ENCODE measurements at places on chromosomes 1 and 21.
A peak's percentile ranks its signal among the peaks of the same experiment; 100 is the strongest.

DNA sequence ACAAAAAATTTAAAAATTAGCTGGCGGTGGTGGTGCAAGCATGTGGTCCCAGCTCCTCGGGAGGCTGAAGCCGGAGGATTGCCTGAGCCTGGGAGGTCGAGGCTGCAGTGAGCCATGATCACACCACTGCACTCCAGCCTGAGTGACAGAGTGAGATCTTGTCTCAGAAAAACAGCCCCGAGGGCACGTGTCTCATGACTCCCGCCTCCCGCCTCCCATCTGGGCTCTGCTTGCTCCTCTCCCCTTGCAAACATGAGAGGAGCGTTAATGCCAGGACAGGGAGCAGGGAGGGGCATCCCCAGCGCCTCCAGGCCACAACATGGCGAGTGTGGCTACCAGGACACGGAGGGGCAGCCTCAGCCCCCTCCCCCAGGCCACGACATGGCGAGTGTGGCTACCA is 28.3 kb downstream of the FAAP20 start:
- DNase-seq: no peak

GRCh38 chr1:229871078-229871676 is 195.9 kb upstream of the GALNT2 start:
- DNase-seq: no peak

DNA sequence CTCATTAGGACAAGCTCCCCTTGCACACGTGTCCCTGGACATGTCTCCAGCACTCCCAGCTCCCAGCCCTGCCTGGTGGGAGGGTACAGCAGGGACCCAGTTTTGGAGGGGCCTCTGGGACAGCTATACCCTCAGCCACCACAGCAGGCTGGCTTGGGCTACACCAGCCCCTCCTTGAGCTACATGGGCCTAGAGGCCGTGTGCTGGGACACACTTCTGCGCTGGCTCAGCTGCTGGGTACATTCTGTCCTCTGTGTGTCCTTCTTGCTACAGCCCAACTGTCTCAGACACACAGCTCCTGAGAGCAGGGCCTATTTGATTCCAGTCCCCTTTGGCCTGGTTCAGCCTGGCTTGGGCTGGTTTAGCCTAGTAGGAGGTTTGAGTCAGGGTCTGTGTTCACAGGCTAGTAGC is 26.7 kb downstream of the DMAP1 start:
- no peak for DNase-seq

- peak; percentile 86 for DNase-seq
Measured at GRCh38 chr1:153548722-153549688, at the start of gene S100A3. Gene S100A3 (minus strand): TSS chr1:153549258. CDS start chr1:153548485, 773 bp downstream.

DNA sequence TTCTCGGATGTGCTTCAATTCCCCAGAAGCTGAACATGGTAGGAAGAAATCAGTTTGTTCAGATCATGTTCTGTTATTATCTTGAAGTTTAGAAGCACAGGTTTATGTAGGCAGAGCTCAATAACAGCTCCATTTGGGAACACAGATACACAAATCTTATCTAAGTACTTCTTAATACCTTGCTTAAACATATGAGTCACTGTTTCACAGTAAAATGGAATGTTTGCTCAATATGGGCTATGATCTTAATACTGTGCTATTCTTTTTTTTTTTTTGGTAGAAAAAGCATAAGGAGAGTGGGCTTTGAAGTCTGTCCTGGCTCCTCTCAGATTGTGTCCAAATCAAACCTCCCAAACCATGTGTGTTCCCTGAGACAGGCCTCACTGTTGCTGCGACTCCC is 13.4 kb downstream of the PROK1 start:
- no peak for DNase-seq

DNA sequence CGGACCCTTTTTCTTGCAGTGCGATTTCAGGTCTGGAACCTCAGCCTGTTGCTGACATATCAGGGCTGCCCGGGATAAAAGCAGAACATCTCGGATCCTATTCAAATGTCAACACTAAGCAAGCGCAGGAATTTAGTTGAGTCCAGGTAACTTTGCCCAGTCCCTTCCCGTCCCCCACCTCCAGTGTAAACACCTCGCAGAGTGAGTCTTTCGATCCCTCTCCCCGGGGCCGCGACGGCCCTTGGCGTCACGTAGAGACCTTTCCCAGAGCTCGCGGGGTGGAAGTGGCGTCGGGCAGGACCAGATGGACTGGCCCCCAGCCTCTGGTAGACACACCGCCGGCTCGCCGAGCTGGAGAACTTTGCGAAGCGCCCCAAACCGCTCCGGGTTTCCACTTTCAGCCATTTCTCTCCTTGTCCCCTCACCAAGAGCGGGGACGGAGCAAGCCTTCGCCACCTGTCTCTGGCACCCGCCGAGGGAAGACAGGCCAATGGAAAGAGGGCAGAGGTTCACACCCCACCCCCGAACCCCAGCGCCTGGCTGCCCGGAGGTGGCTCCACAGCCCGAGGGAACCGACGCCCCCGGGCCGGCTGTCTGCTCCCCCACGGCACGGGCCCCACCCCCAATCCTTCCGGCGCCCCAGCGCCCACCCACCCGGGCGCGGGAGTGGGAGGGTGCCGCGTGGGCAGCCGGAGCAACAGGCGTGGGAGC is 570 bp downstream of the KCND3 start:
- no peak for DNase-seq

DNA sequence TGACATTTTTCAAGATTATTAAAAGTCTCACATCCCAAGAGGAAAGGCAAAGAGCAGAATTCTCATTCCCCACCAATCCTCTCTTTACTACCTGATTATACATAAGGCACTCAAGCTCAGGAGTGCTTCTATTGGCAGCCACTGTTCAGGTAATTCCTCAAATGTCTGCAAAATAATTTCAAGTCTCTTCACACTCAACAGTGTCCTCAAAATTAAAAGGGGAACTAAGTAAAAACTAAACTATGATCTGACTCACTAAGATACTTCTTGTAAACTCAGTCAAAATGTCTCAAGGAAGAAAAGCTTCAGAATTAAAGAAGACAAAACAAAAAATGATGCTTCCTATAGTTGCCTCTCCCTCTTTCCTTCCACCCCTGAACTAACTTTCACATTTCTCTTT is 135.6 kb downstream of the GPATCH2 start:
- no peak for DNase-seq

- no peak for DNase-seq
Measured at GRCh38 chr1:186499571-186499970, 38.7 kb upstream of the PDC start.

DNA sequence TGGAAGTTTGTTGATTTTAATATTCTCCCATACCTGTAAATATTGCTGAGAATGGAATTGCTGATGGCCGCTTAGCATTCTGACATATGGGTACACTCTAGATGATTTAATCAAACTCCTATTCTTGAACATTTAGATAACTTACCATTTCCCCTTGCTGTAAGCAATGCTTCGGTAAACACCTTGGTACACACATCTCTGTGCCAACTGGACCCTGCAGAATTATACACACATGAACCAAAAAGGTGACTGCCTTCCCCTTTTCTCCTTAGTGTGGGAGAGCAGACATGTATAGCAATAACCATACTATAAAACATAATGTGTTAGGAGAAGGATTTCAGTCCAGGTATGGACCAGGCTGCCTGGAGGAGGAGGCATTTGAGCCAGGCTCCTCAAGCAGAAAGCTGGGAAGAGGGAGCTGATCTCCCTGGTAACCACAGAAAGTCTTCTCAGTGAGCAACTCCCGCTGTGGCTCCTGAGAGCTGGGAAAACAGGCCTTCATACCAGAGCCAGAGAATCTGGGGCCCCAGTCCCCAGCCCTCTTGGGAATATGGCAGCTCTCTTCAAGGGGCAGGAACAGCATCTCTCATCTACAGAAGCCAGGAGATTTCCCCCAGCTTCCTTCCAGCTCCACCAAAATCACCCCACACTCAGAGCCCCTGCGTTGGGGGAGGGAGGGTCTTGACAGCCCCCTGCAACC is 33.9 kb upstream of the CSF1 start:
- no peak for DNase-seq

- DNase-seq: no peak
Measured at GRCh38 chr1:197928849-197929336, 11.7 kb downstream of the LHX9 start.

DNA sequence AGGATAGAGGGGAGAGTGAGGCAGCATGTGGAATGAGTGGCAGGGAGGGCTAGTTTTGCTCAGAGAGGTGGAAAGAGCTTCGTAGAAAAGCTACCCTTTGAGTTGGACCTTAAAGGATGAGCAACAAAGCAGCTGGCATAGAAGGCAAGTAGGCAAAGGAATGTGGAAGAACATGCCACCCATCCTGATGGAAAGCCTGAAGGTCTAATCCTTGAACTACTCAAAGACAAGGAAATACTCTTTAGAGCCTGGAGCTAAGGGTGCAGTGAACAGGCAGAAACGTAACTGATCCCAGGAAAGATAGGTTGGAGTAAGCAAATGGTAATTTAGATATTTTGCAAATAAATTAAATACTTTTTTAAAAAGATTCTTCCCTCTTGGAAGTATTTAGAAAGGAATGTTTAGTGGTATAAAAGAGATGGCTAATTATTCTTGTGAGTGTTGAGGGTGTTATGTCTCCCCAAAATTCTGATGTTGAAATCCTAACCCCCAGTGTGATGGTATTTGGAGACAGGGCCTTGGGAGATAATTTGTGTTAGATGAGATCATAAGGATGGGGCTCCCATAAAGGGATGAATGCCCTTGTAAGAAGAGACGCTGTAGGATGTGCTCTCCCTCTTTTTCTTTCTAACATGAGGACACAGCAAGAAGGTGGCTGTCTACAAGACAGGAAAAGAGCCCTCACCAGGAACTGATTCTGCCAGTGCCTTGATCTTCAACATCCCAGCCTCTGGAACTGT is 308.1 kb upstream of the RUNX1 start:
- DNase-seq: no peak

GRCh38 chr1:110337704-110338308 is 1.4 kb upstream of the RBM15 start:
- no peak for DNase-seq

DNA sequence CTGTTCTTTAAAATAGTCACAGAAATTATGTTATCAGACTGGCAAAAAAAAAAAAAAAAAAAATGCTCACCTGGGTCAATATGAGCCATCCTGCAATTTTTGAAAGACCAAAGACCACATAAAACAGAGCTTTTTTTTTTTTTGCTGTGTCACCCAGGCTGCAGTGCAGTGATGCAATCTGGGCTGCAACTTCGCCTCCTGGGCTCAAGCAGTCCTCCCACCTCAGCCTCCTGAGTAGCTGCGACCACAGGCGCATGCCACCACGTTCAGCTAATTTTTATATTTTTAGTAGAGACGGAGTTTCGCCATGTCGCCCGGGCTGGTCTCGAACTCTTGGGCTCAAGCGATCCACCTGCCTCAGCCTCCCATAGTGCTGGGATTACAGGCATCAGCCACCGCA is 62.8 kb downstream of the RGS13 start:
- DNase-seq: no peak

GRCh38 chr1:38028105-38028591 is 15.6 kb downstream of the UTP11 start:
- DNase-seq: no peak

GRCh38 chr21:39175154-39175553 is 8.1 kb downstream of the PSMG1 start:
- DNase-seq: peak; percentile 44

- DNase-seq: no peak
Measured at GRCh38 chr1:24415910-24416665, 486 bp downstream of the NIPAL3 start.

DNA sequence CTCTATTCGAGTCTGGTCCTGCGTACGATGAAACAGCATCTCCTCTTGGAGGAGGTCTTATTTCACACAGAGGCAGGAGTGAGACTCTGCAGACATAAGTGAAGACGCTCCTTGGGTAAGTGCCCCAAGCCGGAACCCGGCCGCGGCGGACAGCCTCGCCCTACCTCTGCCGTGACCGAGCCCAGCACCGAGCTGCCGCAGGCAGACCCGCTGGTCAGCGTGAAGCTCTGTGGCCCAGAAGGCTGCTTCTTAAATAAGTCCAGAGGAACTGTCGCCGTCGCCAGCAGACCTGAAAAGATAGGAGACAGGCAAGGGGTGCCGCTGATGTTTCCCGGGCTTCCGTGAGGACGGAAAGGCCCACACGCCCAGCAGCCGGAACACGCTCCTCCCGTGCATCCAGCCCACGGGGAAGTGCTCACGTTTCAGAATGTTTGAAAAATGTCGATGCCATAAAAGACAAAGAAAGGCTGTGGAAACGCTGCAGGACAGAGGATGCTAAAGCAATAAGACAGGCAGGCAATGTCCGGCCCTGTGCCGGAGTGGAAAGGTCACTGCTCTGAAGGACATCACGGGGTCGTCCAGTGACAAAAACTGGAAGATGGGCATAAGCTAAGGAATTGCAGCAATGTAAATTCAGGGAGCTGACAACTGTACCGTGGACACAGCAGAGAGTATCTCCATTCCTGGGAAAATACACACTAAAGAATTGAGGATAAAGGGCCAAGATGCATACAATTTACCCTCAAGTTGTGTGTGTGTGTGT is 28.5 kb upstream of the PRDM15 start:
- no peak for DNase-seq

DNA sequence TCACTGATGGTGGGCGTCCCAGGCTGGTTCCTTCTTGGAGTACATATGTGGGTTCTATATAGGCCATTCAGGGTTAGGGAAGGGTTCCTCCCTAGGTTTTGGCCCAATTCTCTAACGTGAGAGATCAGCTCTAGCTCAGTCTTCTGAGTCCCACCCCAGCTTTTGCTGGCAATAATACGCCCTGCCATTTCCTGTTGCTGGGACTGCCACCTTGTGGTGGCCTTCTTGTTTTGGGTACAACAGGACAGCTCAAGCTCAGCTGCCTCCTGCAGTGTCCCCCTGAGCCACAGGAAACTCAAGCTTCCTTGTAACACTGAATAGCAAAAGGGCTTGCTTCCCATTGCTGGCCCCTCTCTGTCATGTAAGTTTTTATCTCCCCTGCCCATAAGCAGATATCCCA is 77.8 kb downstream of the BACH1 start:
- DNase-seq: peak; percentile 12

- DNase-seq: no peak
Measured at GRCh38 chr1:182596934-182597333, 7.3 kb downstream of the RGS16 start.

DNA sequence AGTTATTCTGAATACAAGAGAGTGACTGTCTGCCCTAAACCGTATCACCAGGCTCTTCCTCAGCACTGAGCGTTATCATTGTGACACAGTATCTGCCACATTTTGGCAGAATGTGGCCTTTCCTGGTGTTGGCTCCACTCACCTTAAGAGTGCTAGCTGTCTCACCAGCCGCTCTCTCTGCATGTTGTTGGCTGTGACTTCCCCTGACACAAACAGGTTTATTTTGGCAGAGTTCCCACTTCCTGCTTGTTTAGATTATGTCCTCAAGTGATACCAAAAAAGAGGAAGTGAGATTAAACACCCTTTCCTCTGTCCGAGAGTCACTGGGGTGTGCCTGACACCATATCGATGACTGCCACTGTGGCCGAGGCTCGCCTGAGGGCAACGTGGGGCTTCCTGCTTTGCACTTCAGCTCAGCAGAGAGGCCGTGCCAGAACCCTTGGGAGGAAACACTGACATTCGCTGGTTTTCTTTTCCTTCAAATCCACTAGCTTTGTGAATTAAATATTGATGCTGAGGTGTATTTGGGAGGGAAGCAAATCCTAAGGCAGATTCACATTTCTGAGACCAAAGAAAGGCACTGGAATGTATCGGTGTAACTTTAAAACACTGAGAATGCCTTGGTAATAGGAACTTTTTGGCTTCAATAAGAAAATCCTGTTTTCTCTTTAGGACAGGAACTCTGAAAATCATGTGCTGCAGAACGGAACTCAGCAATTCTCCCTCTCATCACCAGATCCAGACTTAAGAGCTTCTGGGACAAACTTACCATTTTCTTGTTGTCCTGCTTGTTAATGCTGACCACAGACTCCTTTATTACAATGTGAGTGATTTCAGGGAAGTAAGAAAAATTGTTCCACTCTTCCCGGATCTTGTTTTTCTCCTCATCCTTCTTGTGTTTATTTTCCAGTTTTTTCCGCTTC is 102.1 kb downstream of the JAK1 start:
- peak; percentile 90 for DNase-seq
